ENCODE measurements at places on chromosomes 6 and 20.

DNA sequence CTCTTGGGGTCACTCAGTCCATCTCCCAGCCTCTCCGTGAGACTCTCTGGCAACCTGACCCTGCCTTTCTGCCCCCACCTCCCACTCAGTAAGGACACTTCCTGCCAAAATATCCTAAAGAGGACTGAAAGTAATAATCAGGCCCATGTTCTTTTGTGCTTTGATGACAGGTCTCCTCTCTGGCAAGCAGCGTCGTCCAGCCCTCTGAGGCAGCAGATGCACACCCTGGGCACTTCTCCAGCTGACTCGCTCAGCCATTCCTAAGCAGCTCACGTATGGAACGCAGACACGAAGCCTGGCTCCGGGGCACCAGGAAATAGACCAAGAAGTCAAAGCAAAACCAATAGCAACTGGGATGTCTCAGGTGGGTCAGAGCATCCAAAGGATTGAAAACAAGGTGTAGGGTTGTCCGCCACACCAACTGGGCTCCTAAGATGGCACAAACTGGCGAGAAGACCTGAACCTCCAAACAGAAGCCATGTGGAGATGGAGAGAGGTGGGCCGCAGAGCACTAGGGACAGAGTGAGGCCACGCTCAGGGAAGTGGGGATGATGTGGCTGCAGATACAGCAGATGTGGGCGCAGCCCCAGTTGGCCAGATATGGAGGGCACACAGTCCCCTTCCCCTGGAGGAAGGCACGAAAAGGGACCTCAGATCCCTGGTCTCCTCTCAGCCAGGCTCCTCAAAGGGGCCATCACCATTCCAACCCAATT lies 99.3 kb downstream of the PRND start:
- DNase-seq, result no peak

GRCh38 chr20:43853174-43853803 lies 61.4 kb upstream of the TOX2 start:
- DNase-seq, result no peak

GRCh38 chr6:13511913-13512717 lies 24.7 kb upstream of the GFOD1 start:
- no peak for DNase-seq

DNA sequence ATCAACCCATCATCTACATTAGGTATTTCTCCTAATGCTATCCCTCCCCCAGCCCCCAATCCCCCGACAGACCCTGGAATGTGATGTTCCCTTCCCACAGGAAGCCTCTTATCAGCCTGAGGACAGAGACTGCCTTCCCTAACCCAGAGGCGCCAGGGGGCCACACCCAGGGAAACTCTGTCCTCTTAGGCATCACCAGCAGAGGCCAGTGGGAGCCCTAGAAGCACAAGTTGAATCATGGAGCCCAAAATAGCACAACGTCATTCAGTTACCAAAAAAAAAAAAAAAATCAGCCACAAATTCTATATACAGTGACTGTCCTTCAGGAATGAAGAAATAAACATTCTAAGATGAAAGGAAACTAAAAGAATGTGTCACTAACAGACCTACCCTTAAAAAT lies 625.7 kb downstream of the TFAP2A start:
- no peak for DNase-seq

- DNase-seq, result no peak
These were observed 39.3 kb upstream of the HIVEP1 start for GRCh38 chr6:11972806-11973205.

GRCh38 chr6:44053760-44054556 lies 73.3 kb downstream of the MRPL14 start:
- DNase-seq, result peak; percentile 72
